Stimulated activated CD8-positive, alpha-beta memory T cell treated with anti-CD3 and anti-CD28 coated beads, Interleukin-7, amount 100 ng/mL, for 24 hours (primary cell): ENCODE measurements at places on chromosomes 1 and 21.

- DNase-seq = no peak
Observed at GRCh38 chr1:183654706-183655105, 1.6 kb upstream of the APOBEC4 start.

GRCh38 chr1:5637171-5637570 lies 355.1 kb downstream of the NPHP4 start:
- no peak for DNase-seq

- no peak for DNase-seq
Observed at GRCh38 chr1:4571263-4571662, 83.1 kb upstream of the AJAP1 start.

- DNase-seq = no peak
Observed at GRCh38 chr1:167526667-167527383, 8.5 kb upstream of the CD247 start.

DNA sequence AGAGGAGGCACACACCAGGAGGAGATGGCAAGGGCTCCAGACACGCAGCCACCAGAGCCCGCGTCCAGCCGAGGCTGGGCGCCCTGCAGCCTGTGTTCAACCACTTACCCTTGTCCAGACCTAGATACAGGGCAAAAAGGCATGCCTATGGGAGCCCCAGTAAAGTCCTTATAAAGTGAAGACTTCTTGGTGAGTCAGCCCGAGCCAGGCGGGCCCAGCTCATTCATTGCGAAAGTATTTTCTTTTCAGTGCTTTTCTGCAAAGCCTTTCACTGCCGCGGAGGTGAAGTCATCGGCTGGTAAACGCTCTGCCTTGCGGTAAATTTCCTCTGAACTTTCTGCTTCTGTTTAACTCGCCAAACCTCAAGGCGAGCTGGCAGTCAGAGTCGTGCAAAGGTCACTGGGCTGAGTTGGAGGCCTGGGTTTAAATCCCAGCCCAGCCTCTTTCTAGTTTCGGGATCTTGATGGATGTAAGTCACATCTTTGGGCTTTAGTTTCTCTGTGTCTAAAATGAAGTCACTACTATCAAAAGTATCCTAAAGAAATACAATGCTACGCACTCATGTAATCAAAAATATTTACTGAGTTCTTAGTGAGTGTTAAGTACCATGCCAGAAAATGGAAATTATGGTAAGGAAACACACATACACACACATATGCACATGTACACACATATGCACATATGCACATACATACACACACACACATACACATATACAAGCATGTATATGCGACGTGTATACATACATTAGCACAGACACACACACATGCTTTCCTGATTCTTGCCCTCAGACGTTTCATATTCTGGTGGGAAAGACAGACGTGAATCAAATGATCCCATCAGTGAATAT lies 54.7 kb upstream of the IFFO2 start:
- peak; percentile 52 for DNase-seq

GRCh38 chr1:65001231-65001792 lies 35.0 kb upstream of the JAK1 start:
- peak; percentile 63 for DNase-seq

DNA sequence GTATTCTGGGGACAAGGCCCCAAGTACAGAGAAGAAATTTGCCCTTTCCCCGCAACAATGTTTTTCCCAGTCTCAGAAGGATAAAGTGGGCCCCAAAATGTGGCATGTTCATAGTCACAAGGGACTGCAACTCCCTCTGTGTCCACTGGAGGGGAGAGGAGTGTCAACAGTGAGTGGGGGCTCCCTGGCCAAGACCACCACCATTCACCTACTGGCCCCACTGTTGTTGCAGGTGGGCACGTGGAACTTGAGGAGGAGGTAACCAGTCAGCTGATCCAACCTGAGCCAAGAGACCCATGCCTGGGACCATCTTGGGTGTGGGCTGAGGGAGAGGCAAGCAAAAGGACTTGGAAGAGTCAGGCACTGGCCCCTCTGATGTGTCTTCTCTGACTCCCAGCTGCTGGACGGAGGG lies 777 bp downstream of the NUDT17 start:
- no peak for DNase-seq

DNA sequence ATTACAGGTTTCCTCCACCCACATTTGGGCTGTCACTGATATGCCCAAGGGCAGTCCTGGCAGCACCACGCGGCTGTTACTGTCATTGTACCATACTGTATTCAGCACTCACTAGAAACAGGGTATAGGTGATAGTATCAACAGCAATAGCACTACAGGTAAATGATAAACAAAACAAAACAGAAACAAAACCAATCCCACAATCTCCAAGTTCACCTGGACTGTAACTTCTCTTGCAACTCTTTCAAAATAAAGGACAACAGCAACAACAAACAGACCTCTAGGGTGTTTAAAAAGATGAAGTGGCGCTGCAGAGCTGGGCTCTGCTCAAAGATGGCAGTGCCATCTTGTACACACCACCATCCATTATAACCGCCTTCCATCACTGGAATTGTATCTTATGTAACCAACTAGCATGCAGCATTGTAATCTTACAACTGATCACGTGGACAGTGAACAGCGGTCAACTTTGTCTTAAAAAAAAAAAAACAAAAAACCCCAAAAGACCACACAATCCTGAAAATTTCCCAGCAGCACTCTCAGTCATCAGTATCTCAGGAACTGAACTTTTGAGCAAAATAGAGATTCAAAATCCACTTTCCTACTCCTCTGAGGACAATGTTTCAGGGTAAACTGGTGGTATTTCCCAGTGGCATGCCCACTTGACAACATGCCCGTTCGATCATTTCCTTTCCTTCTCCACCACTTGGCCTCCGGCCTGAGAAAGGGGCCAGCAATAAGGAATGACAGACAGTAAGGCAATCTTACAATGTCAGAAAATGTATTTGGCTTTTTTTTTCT lies 3.8 kb downstream of the IRF2BP2 start:
- no peak for DNase-seq
